G401 (cell line): ENCODE measurements at places on chromosomes 4 and X.

DNA sequence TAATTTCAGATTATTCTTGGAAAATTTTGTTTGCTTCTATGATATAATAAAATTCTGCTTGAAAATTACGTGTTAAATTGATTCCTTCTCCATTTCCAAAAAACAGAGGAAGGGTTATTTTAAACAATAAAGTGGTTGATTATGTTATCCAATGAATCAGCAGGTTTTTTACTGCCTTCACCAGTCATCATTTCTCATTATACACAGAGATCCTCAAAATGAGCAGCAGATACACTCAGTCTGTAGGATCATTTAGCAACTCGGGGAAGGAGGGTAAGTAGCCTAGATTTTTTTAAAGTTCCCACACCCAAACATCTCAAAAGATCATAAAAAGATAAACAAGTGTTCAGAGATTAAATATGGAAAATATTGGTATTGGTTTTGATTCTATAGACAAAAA is 6.8 kb upstream of the TMEM144 start:
- no peak for DNase-seq

DNA sequence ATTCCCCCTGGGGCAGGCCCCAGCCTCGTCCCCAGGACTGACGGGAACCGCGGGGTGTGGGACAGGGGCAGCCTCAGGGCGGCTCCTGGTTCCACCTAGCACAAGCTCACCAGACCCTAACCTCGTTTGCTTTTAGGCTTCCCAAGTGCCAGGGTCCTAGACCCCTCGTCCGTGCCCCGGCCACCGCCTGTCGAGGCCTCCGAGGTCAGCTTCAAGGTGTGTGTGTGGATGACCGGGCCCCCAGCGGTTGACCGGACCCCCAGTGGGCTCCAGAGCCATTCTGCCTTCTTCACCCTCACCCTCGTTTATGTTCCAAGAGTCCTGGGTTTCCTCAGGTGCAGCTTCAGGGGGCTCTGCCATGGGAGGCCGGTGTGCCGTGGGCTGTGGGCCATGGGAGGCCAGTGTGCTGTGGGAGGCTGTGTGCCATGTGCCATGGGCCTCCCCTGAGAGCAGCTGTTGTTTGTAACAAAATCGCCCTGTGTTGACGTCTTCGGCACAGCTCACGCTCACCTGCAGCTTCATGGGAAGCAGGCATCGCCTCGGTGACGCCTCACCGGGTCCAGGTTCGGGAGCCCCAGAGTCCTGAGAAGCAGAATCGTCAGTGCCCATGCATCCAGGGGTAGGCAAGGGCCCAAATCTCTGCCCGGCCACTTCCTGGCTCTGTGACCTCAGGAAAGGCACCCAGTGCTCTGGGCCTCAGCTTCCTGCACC is 43.0 kb upstream of the HMX1 start:
- DNase-seq, result no peak

- peak; percentile 41 for DNase-seq
Observed at GRCh38 chr4:140637836-140638235, 69.1 kb upstream of the UCP1 start.

GRCh38 chr4:138110815-138111214 is 131.3 kb downstream of the SLC7A11 start:
- DNase-seq, result no peak

GRCh38 chr4:118839221-118839927 is 3.4 kb upstream of the SEC24D start:
- no peak for DNase-seq

DNA sequence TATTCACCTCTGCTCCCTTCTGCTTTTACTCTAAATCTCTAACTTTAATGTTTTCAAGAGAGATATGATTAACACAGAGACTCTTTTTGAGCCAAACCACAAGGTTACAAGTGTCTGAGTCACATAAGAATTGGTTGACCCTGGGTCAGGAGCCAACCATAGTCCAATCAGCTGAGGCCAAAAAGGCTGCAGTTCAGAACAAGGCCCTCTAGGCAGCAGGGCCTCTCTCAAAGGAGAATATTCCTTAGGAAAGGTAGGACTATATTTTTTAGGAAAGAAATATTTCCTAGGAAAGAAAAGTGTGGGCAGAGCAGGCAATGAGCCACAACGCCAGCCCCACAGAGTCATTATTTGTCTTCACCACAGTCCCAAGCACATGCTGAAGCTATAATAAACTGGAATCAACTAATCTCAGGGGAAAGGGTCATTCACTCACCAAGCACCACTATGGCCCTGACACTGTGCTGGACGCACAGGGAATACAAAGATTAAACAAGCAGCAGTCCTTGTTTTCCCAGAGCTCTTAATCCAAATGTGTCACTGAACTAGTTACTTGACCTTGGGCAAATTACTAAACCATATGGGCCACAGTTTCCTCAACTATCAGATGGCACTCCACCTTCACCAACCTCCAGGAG is 2.2 kb downstream of the ATP8A1 start:
- DNase-seq, result no peak

DNA sequence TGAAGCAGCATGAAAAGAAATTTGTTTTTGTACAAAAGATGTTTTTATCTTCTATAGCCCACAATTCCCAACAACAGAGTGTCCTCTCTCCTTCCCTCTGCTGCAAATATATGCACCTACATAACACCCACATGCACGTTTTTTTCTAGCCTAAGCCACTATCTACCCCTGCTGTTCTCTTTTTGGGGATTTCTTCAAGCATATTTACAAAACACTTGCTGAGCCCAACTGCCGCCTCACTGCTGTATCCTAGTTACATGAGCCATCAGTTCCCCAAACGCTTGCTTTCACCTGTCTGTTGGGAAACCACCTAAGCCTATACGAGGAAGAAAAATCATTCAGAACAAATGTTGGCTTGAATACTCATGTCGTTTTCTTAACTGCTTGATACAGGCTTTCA is 127.2 kb downstream of the CHRNA9 start:
- no peak for DNase-seq

GRCh38 chr4:130422261-130422660 is 1326.3 kb downstream of the C4orf33 start:
- DNase-seq, result no peak

DNA sequence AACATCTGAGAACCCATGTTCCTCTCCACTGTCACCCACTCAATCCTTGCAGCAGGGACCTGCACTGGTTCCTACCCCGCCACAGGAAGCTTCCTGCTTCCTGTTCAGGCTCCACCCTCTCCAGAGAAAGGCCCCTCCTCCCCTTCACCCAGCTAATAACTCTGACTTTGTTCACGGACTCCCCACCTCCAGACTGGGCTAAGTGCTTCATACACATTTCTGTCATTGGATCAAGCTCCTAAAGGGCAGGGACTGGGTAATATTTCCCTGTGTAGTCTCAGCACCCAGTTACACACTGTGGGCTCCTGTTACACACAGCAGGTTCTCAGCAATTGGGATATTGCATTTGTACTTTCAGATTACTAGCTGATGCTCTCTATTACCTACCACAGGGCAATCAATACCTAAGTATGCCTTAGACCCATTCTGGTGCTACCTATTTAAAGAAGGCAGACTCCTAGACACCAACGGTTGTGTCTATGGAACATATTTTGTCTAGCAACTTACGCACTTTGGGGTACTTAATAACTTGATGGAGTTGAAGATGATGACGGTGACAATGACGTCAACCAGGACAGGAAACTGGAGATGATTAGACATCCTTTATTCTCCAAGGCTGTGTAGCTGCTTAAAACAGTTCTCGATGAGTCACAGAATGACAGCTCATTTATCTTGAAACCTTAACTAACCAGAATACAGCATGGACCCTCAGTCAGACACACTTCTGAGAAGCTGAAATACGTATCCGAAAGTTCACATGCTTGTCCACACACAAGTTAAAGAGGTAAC is 58.1 kb downstream of the MAML3 start:
- no peak for DNase-seq

DNA sequence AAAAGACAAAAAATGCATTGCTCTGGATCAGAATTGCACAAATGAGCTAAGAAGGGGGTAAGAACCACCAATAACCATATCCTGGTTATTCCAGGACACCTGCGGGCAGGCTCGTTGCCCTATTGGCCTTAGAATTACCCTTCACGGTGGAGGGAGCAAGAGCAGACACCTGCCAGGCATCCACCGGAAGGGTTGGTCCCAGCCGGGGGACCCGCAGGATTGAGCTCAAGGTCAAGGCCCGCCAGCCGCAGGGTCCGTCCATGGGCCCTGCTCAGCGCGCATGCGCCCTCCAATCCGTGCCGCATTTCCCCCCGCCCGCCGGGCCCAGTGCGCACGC is 575 bp downstream of the SLC25A6 start:
- DNase-seq, result no peak

DNA sequence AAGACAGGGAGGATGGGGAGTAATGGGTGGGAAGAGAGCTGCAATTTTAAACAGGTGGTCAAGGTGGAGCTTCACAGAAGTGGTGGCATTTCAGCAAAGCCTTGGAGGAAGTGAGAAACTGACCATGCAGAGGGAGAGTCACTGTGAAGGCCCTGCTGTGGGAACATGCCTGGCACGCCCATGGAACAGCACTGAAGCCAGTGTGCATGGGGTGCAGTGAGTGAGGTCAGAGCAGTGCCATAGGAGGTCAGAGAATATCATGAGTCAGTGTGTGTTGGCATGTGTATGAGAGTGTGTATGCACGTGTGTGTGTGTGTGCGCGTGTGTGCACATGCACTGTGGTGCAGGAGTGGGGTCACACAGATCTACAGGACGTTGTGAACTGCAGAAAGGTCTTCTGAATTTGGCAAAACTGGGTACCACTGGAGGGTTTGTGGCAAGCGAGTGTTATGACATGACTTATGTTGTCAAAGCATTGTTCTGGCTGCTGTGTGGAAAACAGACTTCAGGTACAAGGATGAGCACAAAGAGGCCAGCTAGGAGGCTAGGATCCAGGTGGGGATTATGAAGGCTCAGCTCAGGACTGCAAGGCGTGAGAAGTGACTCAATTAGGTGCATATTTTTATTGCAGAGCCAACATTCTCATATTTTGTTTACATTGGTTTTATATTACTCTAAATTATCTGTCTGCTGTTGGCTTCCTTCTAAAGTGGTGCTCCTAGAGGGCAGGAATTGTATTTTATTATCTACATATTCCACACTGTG is 34.0 kb downstream of the ZNF827 start:
- DNase-seq, result no peak

GRCh38 chr4:177376024-177376423 is 66.2 kb downstream of the AGA start:
- DNase-seq, result no peak

DNA sequence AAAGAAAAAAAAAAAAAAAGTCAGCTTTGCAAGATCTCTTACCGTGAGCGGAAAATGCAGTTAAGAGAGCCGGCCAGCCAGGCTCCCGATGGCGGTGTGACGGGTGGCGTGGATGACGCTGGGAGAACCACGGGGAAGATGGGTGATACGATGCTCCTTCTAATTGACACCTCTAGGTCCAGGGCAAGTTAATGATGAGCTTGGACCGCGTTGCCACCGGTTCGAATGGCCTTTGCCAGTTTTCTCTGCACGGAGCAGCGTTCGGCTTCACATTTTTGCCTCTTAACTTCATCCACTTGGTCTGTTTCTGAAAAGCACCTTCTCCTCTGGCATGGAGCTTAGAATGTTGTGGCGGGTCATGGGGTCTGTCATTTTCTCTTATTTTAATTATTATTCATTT is 33.2 kb downstream of the SHOX start:
- no peak for DNase-seq
